DND-41 (cell line): ENCODE measurements at places on chromosomes 11 and 22.

DNA sequence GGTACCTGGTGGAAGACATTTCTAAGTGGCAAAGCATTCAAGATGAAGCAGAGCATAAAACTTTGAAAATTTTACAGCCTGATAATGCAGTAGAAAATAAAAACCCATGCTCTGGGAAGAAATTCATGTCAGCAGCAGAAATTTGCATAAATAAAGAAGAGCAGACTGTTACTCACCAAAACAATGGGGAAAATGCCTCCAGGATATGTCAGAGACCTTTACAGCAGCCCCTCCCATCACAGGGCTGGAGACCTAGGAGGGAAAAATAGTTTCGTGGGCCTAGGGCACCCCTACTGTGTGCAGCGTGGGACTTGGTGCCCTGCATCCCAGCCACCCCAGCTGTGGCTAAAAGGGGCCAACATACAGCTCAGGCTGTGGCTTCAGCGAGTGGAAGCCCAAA lies 5.4 kb upstream of the DKK3 start:
- no peak overlapping the region for H3K4me3 ChIP-seq
- H3K27ac ChIP-seq, result no peak overlapping the region
- H3K4me1 ChIP-seq, result no peaks in the 10 kb centered on the region
- no peak for DNase-seq

- no peaks in the 10 kb centered on the region for H3K4me1 ChIP-seq
These were observed 54.6 kb downstream of the KCNA4 start for GRCh38 chr11:29962243-29962642.

- no peak overlapping the region for H3K27ac ChIP-seq
- no peaks in the 10 kb centered on the region for H3K27me3 ChIP-seq
- no peak for DNase-seq
These were observed 37.7 kb downstream of the NF2 start for GRCh38 chr22:29641042-29641699.

DNA sequence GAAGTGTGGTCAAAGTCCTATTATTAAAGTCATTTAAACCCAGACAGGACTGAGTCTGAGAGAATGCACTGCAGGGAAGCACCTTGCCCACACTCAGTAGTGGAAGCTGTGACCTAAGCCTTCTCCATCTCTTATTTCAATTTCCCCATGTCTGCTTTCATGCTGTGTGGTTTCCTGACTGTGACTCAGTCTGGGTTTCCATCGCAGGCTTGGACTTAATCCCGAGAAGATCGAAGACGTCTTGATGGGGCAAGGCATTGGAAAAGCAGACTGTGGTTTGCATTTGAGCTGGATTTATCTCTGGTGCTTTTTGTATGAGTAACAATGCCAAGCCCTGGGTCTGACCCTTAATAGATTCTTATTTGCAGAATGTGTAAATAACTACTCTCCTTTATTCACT lies 238.9 kb downstream of the NTM start:
- H3K27ac ChIP-seq, result no peak overlapping the region
- H3K27me3 ChIP-seq, result no peaks in the 10 kb centered on the region
- H3K36me3 ChIP-seq, result no peaks in the 10 kb centered on the region
- no peak for DNase-seq
- peaks cover 26% of the 10 kb centered on the region for H3K4me1 ChIP-seq

DNA sequence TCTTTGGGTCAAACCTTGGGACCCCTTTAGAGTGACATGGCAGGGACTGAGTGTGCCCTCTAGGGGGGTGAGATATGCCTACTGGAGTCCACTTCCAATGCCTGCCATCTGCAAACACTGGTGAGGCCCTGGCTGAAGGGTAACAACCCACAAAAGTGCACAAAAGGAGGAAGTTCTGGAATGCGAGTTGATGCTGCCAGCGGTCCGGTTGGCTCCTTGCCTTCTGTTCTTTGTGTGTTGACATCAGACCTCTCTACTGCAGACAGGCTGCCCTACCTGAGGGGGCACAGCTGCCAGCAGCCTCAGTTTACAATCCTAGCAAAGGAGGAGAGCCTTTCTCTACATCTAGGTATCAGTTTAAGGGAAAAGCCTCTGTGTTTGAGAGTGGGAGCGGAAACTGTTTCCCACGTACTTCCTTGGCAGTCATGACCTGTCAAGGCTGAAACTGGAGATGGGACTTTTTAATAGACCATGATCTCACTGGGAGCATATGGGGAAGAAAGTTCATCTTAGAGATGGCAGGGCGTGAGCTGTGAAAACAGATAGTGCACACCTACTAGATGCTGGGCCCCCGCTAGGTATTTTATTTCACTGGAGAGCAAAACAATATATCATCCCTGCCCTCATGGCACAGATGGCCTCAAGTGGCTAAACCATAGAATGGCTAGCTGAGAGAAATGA lies 27.2 kb downstream of the BMAL1 start:
- DNase-seq, result no peak
- no peaks in the 10 kb centered on the region for H3K36me3 ChIP-seq
- H3K27ac ChIP-seq, result no peak overlapping the region
- peaks cover 5% of the 10 kb centered on the region; the same call in 1 of the 2 replicates for H3K4me1 ChIP-seq
- H3K4me3 ChIP-seq, result no peak overlapping the region
- H3K27me3 ChIP-seq, result no peaks in the 10 kb centered on the region

DNA sequence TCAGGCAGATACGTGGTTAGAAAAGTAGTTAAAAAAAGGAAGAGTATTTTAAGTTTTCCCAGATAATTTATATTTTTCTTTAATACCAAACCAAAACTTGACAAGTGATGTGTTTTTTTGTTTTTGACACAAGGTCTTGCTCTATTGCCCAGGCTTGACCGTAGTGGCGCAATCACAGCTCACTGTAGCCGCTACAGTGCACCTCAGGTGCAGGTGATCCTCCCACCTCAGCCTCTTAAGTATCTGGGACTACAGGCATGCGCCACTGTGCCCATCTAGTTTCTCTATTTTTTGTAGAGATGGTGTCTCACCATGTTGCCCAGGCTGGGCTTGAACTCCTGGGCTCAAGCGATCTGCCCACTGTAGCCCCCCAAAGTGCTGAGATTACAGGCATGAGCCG lies 92.5 kb downstream of the MTMR3 start:
- no peak for DNase-seq
- H3K4me3 ChIP-seq, result no peak overlapping the region
- peaks cover 17% of the 10 kb centered on the region for H3K36me3 ChIP-seq
- H3K27ac ChIP-seq, result no peak overlapping the region

DNA sequence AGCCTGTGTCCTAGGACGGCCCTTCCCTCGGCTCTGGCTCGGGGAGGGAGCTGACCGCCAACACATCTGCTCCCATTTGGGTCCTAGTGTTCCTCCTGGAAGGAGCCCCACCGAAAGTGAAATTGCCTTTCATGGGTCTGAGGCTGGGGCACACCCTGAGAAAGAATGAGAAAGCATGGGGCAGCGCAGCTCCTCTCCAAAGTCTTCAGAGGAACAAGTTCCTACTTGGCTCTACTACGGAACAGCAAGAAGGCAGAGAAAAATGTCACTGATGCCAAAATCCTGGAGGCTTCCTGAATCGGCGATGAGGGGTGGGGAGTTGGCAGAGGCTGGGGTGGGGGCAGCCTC lies 41.5 kb upstream of the MYEOV start:
- no peaks in the 10 kb centered on the region for H3K27me3 ChIP-seq
- no peaks in the 10 kb centered on the region for H3K4me1 ChIP-seq
- no peaks in the 10 kb centered on the region for H3K36me3 ChIP-seq
- no peak overlapping the region for H3K27ac ChIP-seq
- DNase-seq, result no peak
- H3K4me3 ChIP-seq, result no peak overlapping the region
